ENCODE measurements at places on chromosomes 1 and 21. TPM values are rescaled to one million over a fixed set of nuclear protein-coding genes. Genes with fewer than 3 reads are reported as not detected.

Gene PDPN
- total RNA-seq = 4.8 TPM

Gene ASTN1
- total RNA-seq = 1.8 TPM

Gene DISP3
- 4.8 TPM for total RNA-seq

Gene WNT4
- total RNA-seq = 26.4 TPM

- peaks cover 22% of the 10 kb centered on the region for H3K27me3 ChIP-seq
- H3K4me3 ChIP-seq = no peak overlapping the region
- no peak for DNase-seq
- no peaks in the 10 kb centered on the region for H3K36me3 ChIP-seq
These were observed 8.8 kb downstream of the FMO1 start for GRCh38 chr1:171256940-171257606.

DNA sequence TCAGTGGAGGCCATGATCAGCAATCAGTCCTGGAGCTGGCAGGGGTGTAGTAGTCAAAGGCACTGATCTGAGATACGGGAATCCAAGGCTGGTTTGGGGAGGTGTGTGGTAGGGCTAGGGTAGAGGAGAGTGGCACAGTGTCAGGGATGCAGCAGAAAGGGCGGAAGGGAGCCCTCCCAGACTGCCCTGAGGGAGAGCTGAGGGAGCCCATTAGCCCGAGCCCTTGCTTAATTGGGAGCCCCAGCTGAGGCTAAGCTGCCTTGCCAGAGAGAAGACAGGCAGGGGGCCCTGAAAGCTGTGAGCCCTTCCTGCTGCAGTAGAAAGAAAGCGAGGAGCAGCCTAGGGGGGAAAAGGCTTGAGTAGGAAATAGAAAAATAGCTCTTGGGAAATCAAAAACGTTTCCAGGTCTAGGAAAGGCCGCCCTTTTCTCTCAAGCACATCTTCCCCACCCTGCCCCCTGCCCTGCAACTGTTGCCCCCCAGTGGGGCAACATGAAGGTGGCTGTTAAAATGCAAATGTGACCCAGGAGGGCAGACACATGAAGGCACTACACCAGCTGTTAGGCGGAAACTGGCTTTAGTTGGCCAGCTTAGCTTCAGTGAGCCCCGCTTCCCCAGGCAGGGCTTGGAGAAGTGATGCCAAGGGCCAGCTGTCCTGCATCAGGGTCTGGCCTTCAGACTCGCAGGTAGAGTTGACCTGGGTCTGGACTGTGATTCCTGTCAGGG is 106.2 kb downstream of the UCK2 start:
- no peaks in the 10 kb centered on the region for H3K36me3 ChIP-seq
- no peak overlapping the region for H3K27ac ChIP-seq
- peaks cover 4% of the 10 kb centered on the region for H3K27me3 ChIP-seq
- no peak for DNase-seq
- no peaks in the 10 kb centered on the region for H3K4me1 ChIP-seq

DNA sequence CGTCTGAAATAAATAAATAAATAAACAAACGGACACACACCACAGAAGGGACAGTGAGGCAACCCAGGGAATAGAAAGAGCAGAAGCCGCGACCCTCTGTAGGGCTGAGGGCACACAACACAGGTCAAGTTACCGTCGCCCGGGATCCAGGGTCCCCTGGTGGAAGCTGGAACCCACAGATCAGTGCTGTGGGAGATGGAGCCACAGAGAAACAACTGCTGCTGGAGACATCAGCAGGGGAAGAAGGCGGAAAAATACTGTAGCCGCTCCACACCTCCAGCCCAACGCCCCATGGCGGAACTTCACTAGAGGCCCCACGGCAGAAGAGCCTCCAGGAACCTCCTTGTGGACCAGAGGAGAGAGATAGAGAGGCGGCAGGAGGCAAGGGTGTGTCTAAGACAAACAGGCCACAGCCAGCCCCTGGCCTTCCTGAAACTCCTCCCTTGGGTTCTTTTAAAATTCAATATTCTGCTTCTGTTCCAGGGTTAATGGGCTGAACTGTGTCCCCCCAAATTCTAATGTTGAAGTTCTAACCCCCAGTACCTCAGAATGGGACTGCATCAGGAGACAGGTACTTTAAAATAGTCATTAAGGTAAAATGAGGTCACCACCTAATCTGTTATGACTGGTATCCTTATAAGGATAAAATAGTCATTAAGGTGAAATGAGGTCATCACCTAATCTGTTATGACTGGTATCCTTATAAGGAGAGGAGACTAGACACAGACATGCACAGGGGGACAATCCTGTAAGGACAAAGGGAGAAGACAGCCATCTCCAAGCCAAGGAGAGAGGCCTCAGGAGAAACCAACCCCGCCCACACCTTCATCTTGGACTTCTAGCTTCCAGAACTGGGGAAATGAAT is 7.7 kb upstream of the HLCS start:
- DNase-seq = no peak
- H3K4me1 ChIP-seq = peaks cover 13% of the 10 kb centered on the region
